ELR (cell line): ENCODE measurements at places on chromosomes 7 and 10.

DNA sequence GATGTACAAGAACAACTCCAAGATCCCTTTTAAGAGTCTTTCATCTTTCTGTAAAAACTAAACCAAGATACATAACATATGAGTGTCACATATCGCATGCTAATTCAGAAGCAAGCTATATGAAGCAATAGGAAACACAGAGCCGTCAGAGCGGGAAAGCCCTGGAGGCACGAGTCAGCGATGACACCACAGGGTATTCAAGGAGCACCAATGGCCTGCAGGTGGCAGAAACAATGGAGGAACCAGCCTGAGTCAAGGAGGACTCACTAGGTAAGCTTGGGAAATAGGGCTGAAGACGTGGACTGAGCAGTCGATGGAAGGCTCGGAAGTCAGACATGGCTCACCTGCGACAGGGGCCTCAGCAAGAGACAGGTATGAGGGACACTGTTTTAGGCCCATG lies 214.4 kb downstream of the FAM107B start:
- DNase-seq, result peak; percentile 95

- DNase-seq, result peak; percentile 37
These were observed 24.5 kb upstream of the GRB10 start for GRCh38 chr7:50807026-50807730.

GRCh38 chr10:86342111-86342863 lies 24.3 kb downstream of the GRID1 start:
- DNase-seq, result no peak

GRCh38 chr10:12360461-12360860 lies 11.1 kb downstream of the CAMK1D start:
- no peak for DNase-seq

- no peak for DNase-seq
These were observed 123.5 kb upstream of the FERD3L start for GRCh38 chr7:19268737-19269136.

DNA sequence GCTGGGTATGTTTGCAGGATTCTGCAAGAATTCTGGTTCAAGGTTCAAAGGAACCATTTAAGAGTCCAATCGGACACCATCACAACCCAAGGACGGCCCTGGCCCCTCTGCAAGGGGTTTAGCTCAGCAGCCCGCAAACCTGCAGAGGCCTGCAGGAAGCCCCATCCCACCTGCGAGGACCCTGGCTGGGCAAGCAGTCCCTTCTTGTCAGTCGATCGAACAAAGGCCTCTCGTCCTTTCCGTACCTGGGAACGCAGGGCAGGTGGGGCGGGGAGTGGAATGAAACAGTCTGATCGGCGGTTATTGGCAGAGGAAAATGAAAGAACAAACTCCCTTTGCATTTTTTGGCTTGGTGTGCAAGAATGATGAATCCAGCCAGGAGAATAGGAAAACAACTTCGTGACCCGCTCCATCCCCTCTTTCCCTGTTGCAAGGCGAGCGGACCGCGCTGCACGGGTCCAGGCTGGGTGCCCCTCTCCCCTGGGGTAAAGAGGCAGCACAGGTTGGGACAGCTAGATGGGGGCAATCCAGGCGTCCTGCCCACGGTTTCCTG lies 73.7 kb downstream of the INSIG1 start:
- DNase-seq, result no peak

DNA sequence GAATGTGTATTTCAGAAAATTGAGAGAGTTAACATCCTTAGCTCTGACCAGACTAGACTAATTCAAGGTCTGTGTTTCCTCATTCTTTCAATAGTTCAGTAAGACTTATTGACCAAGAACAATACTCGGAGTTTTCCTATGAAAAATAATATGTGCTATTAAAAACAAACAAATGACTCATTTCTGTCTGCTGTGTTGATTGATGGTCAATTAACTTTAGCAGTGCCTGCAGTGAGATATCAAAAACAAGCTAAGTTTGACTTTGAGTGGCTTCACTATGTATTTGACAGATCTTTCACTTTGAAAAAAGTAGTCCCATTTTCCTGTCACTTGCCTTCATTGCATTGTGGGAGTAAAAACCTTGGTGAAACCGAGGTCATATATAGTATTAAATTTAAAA lies 91.0 kb downstream of the GNAT3 start:
- DNase-seq, result no peak

DNA sequence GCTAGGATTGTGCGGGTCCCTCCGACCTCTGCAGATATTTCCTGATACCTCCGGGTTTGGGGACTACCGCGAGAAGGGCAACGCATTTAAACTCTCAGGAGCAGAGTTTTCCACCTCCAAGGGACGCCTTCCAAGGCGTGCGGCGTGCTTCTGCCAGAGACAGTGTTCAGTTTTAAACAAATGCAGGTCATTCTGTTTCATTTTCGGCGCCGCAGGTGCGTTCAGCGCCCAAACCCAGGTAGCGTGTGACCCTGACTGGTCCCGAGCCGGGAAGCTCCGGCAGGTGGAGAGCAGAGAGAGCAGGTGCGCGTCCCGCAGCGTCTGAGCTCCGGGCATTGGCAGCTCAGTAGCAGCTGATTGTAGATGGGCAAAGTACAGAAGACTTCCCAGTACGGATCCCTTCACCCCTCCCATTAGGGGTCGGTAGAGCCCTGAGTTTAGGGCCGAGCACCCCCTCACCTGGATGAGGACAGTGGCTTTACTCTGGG lies 1.4 kb upstream of the CYP26A1 start:
- DNase-seq, result no peak

GRCh38 chr10:70599791-70600190 lies 2.8 kb downstream of the PRF1 start:
- DNase-seq, result no peak

DNA sequence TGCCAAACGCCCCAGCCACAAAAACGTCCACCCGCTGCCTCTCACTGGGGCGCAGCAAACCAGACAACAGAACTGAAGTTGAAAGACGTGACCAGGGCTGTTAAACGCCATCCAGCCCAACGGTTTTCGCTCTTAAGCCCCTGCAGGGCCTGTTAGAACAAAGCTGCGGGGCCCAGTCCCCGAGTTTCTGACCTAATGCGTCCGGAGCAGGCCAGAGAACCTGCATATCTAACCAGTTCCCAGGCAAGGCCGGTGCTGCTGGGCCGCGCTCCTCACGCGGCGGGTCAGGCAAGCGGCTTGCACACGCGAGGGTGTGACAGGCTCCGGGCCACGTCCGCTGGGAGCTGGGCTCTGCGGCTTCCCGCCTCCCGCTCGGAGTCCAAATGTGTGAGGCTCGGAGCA lies 87.0 kb downstream of the PTPRN2 start:
- no peak for DNase-seq

DNA sequence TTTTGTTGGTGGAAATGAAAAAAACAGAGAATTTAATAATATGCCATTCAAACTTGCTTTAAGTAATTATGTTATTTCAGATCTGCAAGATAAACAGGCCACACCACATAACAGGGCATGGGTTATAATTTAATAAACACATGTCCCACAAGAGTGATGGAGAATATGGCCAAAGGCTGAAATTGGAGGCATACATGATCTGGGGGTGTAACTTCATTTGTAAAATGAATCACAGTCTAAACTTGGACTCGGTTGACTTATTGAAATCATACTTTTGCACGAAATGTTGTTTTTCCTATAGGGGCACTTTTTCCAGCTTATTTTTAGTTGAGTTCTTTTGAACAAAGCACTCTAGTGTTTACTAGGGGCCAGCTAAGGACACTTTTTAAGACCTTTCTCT lies 151.6 kb downstream of the TMEM26 start:
- no peak for DNase-seq

GRCh38 chr10:70778267-70778924 lies 6.8 kb downstream of the TBATA start:
- no peak for DNase-seq

DNA sequence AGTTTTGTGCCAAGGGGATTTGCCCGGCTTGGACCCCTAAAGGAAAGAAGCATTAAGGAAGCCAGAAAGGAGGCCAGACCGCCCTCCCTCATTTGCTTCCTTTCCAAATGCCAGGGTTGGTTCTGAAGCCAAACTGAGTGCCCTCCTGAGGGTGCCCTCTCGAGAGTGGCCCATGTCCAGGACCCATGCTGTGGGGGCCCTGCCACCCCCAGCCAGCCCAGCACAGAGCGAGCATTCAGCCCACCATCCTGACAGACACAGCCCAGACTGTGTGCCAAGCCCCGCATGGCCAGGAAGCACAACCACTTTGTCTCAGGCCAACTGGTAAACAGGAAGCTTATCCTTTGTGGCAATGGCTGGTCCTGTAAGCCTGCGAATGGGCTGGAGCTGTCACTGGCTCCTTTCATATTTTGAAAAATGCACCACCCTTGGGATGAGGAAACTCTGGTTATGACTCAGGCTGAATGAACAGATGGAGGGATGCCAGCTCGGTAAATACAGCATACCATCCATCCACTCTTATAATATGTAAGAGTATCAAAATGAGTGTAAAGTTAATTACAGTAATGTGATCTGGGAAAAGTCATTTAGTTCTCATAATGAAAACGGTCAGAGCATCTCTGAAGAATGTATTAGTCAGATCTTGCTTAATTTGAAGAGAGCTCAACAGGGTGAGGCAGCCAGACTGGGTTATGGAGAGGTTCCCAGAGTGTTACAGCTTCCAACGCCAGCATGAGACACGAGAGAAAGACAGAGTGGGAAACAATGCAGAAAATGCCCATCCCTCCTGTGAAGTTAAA lies 65.0 kb downstream of the STK17A start:
- DNase-seq, result peak; percentile 99

DNA sequence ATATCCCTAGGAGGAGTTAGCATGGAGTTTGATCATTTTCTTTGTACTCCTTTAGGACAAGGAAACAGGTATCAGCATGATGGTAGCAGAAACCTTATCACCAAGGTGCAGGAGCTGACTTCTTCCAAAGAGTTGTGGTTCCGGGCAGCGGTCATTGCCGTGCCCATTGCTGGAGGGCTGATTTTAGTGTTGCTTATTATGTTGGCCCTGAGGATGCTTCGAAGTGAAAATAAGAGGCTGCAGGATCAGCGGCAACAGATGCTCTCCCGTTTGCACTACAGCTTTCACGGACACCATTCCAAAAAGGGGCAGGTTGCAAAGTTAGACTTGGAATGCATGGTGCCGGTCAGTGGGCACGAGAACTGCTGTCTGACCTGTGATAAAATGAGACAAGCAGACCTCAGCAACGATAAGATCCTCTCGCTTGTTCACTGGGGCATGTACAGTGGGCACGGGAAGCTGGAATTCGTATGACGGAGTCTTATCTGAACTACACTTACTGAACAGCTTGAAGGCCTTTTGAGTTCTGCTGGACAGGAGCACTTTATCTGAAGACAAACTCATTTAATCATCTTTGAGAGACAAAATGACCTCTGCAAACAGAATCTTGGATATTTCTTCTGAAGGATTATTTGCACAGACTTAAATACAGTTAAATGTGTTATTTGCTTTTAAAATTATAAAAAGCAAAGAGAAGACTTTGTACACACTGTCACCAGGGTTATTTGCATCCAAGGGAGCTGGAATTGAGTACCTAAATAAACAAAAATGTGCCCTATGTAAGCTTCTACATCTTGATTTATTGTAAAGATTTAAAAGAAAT lies 4.8 kb downstream of the BAMBI start:
- no peak for DNase-seq

DNA sequence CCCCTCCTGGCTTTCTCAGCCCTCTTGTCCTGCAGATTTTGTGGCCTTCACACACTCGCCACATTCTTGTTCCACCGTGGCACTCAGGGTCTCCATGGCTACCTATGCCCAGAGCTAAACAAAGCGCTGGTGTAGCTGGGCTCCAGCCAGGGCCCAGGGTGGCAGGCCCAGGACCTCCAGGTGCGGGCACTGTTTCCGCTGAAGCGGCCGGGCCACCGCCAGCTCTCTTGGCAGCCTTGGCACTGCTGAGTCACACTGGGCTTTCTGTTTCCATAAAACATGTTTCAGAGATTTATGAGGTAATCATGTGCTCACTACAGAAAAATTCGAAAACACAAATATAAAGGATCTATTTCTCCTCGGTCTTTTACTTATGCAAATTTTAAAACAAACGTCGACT lies 51.3 kb downstream of the AOC1 start:
- peak; percentile 52 for DNase-seq

DNA sequence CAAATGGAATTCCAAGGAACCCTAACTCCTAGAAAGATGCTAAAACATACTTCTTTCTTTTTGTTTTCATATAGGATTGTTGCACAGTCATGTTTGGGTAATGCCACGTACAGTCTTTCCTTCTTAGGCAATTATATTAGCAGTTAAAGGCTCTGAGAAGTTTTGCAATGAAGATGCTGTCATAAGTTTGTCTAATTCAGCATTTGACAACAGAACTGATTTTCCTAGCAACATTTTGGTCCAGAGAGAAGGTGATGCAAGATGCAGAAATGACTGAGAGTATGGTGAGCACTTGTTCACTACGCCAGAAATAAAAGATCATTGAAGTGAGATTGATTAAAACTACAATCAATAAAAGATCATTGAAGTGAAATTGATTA lies 184.0 kb upstream of the PLXNA4 start:
- no peak for DNase-seq

DNA sequence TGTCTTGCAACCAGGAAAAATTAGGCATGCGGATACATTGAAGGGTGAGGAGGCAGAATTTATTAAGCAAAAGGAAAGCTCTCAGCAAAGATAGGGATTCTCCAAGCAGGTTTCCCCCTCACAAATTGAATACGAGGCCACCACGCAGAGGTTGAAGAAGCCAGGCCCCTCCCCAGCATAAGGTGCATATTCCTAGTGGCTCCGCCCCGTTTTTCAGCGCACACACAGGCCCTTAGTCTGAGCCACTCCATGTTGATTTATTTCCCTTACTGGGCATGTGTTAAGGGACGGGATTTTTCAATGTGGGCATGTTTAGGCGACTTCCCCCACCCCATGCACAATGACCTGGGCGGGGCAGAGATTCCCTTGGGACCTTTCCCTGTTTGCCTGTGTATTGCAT lies 24.9 kb downstream of the PPP2R2D start:
- DNase-seq, result no peak

GRCh38 chr7:31794851-31795344 lies 107.9 kb downstream of the PPP1R17 start:
- DNase-seq, result peak; percentile 66

GRCh38 chr7:23205909-23206767 lies 24.3 kb downstream of the NUP42 start:
- DNase-seq, result no peak

DNA sequence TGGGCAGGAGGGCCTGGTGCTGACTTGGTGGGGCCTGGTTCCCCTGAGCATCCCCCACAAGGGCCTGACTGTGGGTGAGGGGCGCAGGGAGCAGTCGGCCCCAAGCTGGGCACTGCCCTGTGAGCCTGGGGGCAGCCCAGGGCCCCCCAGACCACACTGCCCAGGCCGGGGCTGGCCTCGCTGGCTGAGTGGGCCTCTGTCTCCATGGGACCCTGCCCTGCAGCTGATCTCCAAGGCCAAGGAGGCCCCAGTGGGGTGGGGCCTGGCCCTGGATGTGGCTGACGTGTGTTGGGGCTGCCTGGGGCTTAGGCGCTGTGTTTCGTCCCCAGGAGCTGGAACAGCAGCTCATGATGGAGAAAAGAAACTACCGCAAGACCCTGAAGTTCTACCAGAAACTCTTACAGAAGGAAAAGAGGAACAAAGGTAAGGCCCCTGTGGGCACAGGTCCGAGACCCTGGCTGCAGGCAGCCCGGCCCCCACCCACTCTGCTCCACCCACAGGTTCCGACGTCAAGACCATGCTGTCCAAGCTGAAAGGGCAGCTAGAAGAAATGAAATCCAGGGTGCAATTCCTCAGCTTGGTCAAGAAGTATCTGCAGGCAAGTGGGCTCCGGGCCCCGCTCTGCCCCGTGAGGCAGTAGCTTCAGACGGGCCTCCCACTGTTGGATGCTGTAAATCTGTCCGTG lies 23.5 kb upstream of the UTF1 start:
- DNase-seq, result no peak

GRCh38 chr7:106376026-106376799 lies 91.4 kb upstream of the NAMPT start:
- no peak for DNase-seq

GRCh38 chr7:33781167-33781566 lies 124.2 kb upstream of the BMPER start:
- no peak for DNase-seq
